A549 (cell line): ENCODE measurements at places on chromosomes 3 and 15.

- peak; percentile 36 for DNase-seq
These were observed 270.5 kb downstream of the MBNL1 start for GRCh38 chr3:152539191-152539764.

DNA sequence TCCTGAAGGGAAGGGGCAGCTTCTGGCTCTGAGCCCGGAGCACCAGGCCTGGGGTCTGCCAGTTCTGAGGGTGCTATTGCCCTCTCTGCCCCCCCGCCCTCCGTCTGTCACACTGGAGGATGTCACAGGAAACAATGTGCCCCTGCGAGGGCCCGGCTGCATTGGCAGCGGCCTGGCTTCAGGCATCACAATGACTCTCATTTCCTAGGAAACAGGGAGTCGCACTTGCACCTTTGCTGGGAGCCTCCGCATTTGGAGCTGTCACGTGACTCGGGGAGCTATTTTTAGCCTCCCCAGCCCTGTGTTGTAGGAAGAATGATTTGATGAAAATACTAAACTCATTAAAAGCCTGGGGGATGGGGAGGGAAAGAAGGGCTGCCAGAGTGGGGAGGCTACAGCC lies 518.9 kb downstream of the SHQ1 start:
- DNase-seq, result no peak

DNA sequence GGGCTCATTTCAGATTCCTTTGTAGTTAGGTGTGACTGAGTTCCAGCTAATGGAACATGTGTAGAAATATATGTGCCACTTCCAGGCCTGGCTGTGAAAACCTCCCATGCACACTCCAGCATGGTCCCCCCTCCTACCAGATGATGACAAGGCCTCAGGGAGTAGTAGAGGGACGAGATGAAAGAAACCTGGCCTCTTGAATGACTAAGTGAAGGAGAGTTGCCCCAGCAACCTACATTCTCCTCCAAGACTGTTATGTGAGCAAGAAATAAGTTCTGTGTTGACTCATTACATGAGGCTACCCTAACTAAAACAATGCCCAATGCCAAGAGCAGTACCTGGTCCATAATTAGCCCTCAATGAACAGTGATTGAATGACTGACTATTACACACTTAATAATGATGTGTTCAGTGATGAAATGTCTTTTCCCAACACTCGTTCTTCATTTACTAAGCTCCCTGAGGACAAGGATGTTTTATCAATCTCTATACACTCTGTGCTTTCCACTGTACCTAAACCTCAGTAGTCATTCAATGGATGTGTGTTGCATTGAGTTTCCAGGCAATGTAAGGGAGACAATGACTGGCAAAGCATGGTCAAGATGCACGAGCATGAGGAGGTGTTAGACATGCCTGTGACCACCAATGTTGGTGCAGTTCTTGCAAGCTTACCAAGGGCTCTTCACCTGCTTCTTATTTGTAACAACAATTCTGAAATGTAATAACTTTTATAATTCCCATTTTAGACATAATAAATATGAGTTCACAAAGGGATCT lies 62.0 kb upstream of the BCL6 start:
- DNase-seq, result no peak

DNA sequence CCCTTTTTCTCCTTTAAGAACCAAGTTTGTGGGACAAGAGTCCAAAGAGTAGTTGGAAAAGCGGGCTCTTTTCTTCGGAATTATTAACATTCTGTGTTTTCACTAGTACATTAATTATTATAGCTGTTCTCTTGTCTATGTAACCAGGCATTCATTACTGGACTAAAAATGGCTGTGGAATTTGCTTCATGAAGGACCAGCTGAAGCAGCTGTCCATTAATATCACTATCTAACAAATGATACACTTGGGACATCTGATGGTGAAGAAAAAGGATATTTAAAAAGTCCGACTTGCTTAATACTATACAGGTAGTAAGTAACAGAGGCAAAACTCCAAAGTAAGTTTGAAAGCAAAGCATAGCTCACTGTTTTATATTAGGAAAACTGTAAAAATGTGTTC lies 728.9 kb upstream of the DPPA4 start:
- no peak for DNase-seq

GRCh38 chr3:197398286-197398878 lies 100.0 kb upstream of the DLG1 start:
- DNase-seq, result no peak

DNA sequence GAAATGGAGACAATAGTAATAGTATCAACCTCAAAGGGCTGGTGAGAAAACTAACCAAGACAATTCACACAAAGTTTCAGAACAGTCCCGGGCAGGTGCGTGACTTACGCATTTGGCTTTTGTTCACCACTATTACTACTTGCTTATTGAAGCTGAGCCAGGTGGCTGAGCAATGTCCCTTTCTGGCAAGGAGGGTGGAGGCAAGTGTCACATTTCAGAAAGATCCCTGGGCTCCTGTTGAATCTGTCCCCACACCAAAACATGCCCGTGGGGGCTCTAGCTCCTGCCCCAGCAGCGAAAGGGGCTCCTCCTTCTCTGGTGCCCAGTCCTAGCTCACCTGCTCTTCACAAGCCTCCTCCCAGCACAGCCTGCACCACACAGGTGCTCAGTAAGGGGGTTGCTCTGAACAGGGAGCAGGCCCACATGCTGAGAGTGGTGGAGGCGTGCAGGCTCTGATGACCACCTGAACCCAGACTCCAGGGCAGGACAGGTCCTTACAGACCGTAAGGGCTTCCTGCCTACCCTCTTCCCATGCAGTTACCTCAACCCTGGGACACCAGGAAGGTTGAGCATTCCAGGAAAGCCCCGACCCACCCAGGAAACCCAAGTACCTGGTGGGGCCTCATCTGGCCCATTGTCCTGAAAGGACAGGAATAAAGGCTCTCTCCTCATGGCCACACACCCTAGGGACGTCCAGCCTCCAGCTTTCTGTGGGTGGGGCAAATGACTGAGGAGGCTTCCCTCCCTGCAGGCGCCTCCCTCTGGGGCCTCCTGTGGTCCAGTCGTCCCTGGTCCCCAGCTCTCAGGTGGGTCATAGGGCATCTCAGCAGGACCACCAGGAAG lies 32.6 kb downstream of the SEMA7A start:
- DNase-seq, result no peak

GRCh38 chr15:85878828-85879225 lies 84.1 kb upstream of the KLHL25 start:
- DNase-seq, result no peak

DNA sequence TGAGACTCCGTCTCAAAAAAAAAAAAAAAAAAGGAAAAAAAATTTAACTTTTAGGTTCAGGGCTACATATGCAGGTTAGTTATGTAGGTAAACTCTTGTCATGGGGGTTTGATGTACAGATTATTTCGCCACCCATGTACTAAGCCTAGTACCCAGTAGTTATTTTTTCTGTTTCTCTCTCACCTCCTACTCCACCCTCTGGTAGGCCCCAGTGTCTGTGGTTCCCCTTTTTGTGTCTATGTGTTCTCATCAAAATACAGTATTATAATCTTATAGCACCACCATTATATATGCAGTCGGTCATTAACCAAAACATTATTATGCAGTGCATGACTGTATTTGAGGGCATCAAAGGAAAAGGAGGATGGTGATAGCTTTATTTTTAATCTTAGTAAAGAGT lies 47.3 kb downstream of the CHP1 start:
- DNase-seq, result no peak

GRCh38 chr3:53650424-53650823 lies 156.0 kb downstream of the CACNA1D start:
- no peak for DNase-seq

GRCh38 chr15:66560856-66561525 lies 4.8 kb downstream of the LCTL start:
- no peak for DNase-seq

DNA sequence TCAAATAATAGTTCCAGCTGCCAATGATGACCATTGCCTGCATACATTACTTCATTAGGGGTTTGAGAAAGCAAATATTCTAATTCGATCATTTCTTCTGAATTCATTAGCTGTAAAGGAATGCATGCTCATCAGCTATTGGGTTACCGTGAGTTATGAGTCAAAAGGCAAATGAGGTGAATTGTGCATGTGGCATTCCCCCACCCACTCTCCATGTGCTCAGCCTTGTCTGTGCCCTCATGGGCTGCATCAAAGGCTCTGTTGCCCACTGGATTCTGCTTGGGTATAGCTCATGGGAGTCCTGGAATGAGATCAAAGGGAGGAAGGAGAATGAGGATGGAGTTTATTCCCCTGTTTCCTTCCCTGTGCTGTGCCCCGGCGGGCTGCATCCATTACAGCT lies 99.3 kb upstream of the CHRNA7 start:
- no peak for DNase-seq

DNA sequence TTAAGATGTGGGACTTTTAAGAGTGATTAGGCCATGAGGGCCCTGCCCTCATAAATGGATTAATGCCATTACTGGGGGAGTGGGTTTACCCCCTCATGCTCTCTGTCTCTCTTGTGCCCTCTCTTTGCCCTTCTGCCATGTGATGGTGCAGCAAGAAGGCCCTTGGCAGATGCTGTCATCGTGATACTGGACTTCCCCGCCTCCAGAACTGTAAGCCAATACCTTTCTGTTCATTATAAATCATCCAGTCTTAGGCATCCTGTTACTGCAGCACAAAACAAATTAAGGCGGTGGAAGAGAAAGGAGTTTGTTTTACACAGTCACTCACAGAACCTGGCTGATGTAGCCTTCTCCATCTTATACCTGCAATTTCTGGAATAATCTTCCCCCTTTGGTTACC lies 360.3 kb upstream of the TBL1XR1 start:
- DNase-seq, result no peak

GRCh38 chr15:57384024-57384423 lies 7.7 kb downstream of the CGNL1 start:
- no peak for DNase-seq

- DNase-seq, result no peak
These were observed 37.3 kb downstream of the LMCD1 start for GRCh38 chr3:8538913-8539312.

DNA sequence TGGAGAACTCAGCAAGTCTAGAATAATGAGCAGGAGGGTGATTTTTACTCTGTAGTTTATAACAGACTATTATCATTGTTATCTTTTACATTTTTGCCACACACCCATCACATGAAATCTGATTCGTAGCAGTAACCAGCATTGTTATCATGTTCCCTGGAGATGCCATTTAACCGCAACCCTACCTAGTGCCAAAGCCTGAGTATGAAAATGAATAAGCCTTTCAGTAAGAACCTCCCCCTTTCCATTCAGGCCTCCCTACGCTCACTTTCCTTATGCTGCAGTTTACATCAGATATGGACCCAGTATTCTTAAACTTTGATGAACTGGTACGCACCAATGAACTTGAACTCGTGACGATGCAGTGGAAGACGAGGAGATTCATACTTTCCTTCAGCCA lies 158.7 kb upstream of the SPRED1 start:
- no peak for DNase-seq

DNA sequence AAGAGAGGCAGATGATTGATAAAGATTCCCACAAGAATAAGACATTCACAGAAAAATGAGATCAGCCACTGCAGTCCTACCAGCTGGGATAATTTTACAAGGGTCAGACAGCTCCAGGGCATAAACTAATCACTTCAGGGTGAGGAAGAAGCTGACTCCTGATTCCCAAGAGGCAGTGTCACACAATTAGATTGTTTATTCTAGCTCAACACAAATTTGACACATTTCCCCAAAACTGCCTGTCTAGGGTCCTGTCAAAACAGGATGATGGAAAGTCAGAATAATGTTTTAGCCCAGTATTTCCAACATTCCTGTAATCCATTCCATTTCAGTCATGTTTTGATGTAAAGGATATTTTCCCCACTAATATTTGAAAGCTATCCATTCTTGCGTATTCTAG lies 110.8 kb downstream of the TNIK start:
- DNase-seq, result no peak

- no peak for DNase-seq
These were observed 81.5 kb downstream of the OXNAD1 start for GRCh38 chr3:16346413-16347081.

GRCh38 chr15:72235298-72235697 lies 4.3 kb upstream of the PKM start:
- no peak for DNase-seq

DNA sequence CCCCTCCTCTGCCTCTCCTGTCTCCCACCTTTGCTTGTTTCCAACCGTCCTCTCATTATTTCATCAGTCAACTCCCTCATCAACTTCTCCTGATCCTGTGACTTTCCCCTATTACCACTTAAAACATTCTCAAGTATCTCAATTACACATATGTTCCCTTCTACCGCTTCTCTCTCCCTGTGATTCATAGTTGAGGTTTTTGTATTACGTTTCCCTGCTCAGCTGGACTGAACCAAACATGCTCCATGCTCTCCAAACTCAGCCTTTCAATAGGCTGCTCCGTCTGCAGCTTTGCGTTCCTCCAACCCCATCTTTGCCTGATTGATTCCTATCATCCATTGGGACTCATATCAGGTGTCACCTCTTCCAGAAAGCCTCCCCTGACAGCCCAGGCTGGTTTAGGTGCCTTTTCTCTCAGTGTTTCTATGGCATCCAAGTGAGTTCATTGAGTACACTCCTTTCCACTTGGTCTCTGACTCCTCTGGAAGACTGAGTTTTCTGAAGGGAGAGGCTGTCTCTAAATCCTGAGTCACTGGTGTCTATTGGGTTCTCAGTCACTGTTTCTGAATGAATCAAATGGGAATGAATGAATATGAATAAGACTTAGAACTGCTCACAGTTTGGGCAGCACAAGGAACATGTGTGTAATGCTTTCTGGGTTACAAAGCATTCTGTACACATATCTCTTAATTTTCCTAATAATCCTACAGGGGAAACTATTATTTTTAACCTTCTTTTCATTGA lies 56.4 kb downstream of the PLD1 start:
- no peak for DNase-seq

- no peak for DNase-seq
These were observed 139.8 kb downstream of the RPL22L1 start for GRCh38 chr3:170730071-170730812.

- peak; percentile 41 for DNase-seq
These were observed 22.4 kb downstream of the PLA2G4F start for GRCh38 chr15:42133886-42134502.

DNA sequence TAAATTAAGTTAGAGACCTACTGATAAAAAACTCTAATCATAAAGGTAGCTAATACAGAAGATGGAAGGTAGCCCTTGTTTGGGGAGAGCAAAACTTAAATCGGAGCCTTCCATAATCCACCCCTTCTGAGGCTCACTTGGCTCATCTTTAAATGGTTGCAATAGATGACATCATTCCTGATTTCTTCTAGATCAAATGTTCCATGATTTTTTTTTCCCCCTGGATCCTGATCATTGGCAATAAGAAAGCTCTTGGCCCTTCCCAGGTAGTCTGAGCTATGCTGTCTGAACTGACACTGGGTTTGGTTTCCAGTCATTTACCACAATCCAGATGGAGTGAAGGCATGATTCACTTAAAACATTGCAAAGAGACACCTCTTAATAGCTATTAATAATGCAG lies 92.5 kb downstream of the PIK3R4 start:
- DNase-seq, result no peak

DNA sequence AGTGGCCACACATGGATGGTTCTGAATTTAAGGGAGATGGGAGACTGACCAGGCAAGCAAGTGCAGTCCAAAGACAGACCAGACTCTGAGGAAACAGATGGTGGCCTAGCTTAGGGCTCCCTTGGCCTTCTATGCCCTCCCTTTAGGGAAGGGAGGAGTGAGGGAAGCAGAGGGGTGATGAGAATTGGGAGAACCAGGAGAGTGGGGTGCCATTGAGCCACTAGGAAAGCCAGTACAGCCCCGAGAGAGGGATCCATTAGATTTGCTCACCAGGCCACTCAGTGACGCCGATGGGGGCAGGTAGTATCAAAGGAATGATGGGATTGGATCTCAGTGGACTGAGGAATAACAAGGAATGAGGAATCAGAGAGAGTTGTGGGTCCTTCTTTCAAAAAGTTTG lies 30.4 kb upstream of the HERC1 start:
- no peak for DNase-seq

- DNase-seq, result no peak
These were observed 7.8 kb downstream of the XPC start for GRCh38 chr3:14170531-14171159.
